ENCODE measurements at places on chromosomes 5 and 9.
A peak's percentile ranks its signal among the peaks of the same experiment; 100 is the strongest.

DNA sequence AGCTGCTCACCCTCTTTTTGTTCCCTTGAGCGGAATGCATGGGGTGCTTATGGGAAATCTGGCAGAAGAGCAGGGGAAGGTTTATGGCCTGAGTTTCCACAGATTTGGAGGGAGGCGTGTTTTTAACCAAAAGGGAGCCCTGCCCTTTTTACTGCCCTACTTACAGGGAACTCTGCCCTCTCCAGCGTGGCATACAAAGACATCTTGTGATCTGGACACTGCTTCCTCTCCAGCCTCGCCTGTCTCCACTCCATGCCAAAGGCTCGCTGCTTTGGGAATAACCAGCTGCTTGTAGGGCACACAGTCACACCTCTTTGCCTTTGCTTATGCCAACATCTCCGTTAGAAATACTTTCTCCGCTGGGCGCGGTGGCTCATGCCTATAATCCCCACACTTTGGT lies 314.2 kb downstream of the ARHGAP26 start:
- DNase-seq = no peak

- DNase-seq = no peak
Observed at GRCh38 chr5:59173578-59173977, 590.7 kb downstream of the RAB3C start.

GRCh38 chr5:142432961-142433360 lies 108.1 kb upstream of the SPRY4 start:
- DNase-seq = peak; percentile 53

GRCh38 chr9:4559261-4560182 lies 69.3 kb downstream of the SLC1A1 start:
- DNase-seq = no peak

DNA sequence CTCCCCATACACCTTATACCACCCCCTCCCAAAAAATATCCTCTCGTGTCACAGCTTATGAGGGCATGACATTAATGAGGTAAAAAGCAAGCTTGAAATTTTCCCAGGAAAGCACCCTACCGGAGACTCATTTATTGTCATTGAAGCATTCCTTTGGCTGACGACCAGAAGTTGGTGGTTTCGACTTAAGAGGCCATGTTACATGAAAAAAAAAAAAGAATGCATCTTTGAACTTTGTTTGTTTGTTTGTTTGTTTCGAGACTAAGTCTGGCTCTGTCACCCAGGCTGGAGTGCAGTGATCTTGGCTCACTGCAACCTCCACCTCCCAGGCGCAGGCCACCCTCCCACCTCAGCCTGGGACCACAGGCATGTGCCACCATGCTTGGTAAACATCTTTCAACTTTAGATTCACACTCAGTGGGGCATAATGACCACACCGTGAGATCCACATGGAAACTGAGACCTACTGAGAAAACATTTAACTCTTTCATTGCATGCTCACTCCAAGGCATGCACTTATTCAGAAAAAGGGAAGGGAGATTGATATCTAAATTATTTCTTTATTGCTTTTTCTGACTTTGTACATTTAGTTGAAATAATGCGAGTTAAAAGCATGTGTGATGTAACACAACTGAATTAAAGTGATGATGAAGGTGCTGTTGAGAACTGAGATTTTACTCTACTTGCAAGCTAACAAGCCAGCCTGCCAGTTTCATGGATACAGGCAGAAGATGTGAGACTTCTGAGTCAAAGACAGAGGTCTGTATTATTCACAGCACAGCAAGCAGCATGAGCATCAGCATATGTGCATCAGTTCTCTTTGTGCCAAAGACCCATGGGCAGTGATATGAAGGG lies 5.1 kb upstream of the RAB14 start:
- DNase-seq = no peak

GRCh38 chr9:96460470-96460869 lies 10.5 kb downstream of the HABP4 start:
- DNase-seq = no peak

GRCh38 chr5:90111364-90112032 lies 298.1 kb downstream of the CETN3 start:
- no peak for DNase-seq

GRCh38 chr9:134325096-134325812 lies 1.0 kb upstream of the RXRA start:
- no peak for DNase-seq

- DNase-seq = no peak
Observed at GRCh38 chr9:136147038-136147889, 28.6 kb upstream of the TMEM250 start.

GRCh38 chr5:124651663-124652513 lies 94.6 kb downstream of the ZNF608 start:
- DNase-seq = peak; percentile 16

- DNase-seq = no peak
Observed at GRCh38 chr9:128629852-128630545, 26.6 kb downstream of the DYNC2I2 start.

- DNase-seq = no peak
Observed at GRCh38 chr9:78664370-78664769, 367.4 kb downstream of the PSAT1 start.

- no peak for DNase-seq
Observed at GRCh38 chr9:108621991-108622855, 233.6 kb downstream of the ACTL7B start.

DNA sequence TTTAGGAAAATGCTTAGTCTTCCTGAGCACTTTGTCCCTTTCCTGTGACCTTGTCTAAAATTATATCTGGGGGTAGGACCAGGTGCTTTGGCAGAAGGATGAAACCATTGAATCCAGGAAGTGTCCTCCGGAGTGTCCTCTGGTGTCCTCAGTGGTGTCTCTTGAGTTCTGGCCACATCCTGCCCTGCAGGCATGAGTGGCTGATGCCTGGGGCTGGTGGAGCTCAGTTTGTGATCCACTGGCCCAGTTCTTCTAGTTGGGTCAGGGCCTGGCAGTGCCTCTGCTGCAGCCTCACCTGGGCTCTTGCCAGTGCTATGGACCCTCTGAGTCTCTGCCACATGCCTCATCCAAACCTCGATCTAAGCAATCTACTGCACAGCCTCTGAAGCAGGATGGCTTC lies 14.4 kb upstream of the TMED7 start:
- DNase-seq = no peak

GRCh38 chr5:167812871-167813270 lies 478.6 kb upstream of the WWC1 start:
- DNase-seq = no peak

DNA sequence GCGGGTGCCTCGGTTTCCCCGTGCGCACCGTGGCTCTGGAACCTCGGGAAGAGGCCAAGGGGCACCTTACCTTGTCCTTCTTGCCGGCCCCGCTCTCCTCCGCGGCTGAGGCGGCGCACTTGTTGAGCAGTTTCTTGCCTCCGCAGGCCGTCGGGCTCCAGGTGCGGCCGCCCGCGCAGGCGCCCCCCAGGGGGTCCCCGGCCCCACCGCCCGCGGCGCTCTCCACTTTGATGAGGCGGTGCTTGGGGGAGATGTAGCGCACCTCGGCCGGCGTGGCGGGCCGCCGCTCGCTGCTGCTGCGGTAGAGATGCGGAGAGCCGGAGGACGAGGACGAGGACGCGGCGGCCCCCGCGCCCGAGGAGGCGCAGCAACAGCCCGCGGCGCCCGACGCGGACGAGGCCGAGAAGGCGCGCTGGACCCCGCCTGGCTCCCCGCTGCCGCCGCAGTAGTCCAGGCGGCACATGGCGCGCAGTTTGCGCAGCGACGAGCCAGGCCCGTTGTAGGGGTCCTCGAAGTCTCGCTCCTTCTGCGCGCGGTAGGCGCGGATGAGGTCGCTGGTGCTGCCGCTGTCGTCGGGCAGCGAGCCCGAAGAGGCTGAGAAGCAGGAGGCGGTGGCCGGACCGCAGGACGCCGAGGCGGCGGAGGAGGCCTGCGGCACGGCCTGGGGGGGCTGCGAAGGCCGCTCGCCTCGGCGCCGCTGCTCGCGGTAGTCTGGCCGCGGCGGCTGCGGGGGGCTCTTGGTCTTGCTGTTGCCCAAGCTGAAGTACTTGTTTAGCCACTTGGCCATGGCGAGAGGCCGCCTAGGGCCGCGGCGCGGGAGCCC lies 957 bp downstream of the SHB start:
- no peak for DNase-seq

- peak; percentile 59 for DNase-seq
Observed at GRCh38 chr9:130940693-130941576, 1.9 kb upstream of the FIBCD1 start.

- no peak for DNase-seq
Observed at GRCh38 chr5:159095151-159095721, 4.5 kb downstream of the EBF1 start.

- no peak for DNase-seq
Observed at GRCh38 chr9:111783857-111784256, 10.9 kb downstream of the SHOC1 start.

DNA sequence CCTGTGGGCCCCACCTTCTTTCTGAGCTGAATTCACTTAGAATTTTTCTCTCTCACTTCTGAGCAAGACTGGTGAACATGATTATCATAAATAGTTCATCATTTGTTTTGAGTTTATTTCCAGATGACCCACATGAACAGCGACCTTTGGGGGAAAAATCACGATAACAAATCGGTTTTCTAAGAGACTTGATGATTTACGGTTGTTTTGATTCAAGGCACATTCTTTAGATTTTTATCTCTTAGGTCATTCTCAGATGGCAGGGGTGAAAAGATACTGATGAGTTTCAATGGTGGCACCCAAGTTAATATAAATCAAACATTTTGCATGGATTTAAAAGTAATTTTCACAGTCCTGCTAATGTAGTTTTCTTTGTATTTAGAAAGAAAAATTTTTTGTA lies 95.1 kb downstream of the DMXL1 start:
- no peak for DNase-seq

DNA sequence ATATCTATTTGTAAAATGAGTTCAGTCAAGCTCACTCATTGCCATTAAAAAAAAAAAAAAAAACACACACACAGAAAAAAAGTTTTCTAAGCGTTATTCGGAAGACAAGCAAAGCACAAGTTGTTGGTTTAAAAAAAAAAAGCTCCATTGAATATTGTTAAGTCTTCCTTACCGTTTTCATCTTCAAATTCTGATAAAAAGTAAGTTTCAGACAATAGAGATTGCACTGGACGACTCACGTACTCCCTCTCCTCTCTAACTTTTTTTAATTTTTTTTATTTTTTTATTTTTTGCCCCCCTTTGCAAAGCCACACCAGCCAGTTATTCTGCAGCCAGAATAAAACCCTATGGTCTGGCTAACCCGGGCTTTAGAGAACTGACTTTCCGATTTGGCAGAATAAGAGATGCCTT lies 544 bp downstream of the ADAMTS6 start:
- DNase-seq = no peak

DNA sequence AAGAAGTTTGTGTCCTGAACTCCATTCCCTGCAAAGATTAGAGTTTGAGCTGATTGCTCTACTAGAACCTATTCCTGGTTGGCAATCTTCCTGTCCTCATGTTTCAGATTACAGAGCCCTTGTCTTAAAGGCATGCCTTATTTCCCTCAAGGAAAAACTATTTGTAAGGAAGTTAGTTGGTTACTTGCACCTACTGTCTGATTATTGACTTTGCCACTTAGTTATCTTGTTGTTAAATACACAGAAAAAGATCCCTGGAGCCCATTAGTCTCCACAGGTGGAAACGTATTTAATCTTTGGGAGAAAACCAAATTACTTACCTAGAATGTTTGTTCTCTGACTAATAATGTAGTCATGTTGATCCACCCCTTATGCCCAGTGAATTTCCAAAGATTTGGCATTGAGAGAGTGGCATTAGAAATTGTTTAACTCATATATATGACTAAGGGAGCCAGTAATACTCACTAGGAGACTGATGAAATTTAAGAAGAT lies 132.3 kb upstream of the ELL2 start:
- no peak for DNase-seq

DNA sequence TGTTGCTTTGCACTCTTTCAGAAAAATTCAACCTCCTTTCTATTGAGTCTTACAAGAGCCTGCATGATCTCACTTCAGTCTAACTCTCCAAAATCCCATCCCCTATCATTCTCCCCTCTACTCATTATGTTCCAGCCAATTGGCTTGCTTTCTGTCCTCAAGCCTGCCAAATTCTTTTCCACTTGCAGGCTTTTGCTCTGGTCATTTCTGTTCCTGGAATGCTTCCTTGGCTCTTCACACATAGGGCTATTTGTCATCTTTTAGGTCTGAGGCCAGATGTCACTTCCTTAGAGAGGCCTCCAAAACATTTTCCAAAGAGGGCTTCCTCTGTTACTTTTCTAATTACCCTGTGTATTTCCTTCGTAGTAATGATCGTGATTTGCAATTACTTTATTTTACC lies 11.8 kb upstream of the CHD1 start:
- no peak for DNase-seq

GRCh38 chr5:168443950-168444700 lies 42.1 kb upstream of the RARS1 start:
- DNase-seq = no peak

- no peak for DNase-seq
Observed at GRCh38 chr5:128665747-128666355, 127.8 kb upstream of the FBN2 start.

- DNase-seq = no peak
Observed at GRCh38 chr9:37010180-37010579, 23.9 kb downstream of the PAX5 start.

- DNase-seq = no peak
Observed at GRCh38 chr5:13591621-13592020, 352.9 kb downstream of the DNAH5 start.

DNA sequence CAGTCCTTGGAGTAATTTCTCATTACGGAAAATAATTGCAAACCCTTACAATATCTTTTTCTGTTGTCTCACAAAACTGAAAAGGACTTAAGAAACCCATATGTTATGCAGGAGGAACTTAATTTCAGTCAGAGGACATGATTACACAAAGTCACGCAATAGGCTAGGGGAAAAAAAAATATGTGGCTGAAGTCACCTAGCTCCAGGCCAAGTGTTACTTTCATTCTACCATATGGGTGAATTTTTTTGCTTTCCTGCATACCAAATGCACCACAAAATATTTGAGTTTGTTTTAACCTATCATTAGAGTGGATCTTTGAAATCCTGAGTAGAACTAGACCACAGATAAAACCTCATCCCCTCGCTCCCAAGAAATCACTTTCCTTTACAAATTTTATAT lies 523.5 kb downstream of the CAAP1 start:
- DNase-seq = no peak

DNA sequence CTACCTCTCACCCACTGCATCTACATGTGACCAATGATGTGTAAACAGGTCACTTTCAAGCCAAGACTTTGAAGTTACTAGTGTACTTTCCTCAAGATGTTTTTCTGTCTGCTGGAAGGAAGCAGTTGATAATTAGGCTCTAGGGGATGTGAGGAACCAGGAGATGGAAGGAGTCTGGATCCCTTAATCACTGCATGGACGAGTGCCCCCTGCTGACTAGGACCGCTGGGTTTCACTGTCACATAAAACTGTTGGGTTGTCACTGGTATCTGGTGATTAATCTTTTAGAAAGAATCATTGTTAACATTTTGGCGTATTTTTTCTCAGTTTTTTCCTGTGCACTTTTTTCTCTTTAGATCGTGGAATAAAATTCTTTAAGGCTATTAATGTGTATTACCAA lies 79.5 kb downstream of the SREK1 start:
- DNase-seq = no peak

- no peak for DNase-seq
Observed at GRCh38 chr9:12739014-12739652, 35.7 kb upstream of the LURAP1L start.

GRCh38 chr5:45454114-45454513 lies 242.1 kb downstream of the HCN1 start:
- no peak for DNase-seq

- no peak for DNase-seq
Observed at GRCh38 chr5:159567461-159567860, 237.2 kb upstream of the IL12B start.

Data from T-helper 2 cell treated with Interferon-gamma antibody and Interleukin-4, amounts not matched to agents 5 μg/mL and 100 μg/mL, for 36 hours (primary cell).